ENCODE measurements at places on chromosomes 3 and 15.
A peak's percentile ranks its signal among the peaks of the same experiment; 100 is the strongest.

- no peak for DNase-seq
Measured at GRCh38 chr15:96494505-96494904, 164.0 kb downstream of the NR2F2 start.

- no peak for DNase-seq
Measured at GRCh38 chr15:59703979-59704796, 15.1 kb upstream of the BNIP2 start.

- DNase-seq: no peak
Measured at GRCh38 chr15:48062148-48062872, 58.5 kb upstream of the SLC24A5 start.

DNA sequence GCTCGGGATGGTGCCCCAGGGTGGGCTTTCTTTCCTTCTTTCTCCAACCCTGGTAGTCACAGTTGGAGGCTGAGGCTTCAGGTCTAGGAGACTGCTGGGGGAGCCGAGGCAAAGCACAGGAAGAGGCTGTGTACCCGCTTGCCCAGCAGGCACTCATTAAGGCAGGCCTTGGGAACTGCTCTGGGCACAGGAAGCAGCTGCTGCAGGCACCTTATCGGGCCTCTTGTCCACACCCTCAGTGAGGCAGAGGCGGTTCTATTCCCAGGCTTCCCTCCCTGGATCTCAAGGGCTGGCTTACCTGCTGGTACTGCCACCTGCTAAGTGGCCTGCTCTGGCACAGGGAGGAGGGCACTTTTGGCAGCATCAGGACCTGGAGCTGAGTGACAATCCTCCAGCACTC is 15.8 kb upstream of the GRM2 start:
- DNase-seq: no peak

- no peak for DNase-seq
Measured at GRCh38 chr3:59559721-59560435, 510.1 kb upstream of the CFAP20DC start.

- no peak for DNase-seq
Measured at GRCh38 chr3:194555175-194556062, 68.6 kb upstream of the ATP13A3 start.

DNA sequence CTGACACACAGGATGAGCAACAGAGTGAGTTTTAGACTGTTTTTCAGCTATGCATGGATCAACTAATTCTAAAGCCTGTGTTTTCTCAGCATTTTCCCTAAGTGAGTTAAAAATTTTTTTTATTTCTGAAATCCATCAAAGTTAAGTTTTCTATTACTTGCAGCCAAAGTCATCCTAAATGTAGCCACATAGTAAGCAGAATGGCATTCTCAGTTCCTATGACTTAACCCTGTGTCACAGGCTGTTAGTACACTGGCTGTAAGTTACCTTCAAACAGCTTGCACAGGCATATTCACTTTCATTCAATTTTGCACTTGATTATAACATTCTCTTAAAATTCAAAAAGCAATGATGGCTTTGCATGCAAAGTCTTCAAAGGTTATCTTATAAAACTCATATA is 368.2 kb downstream of the OCA2 start:
- no peak for DNase-seq

- DNase-seq: no peak
Measured at GRCh38 chr15:75229191-75230015, 27.7 kb downstream of the C15orf39 start.

DNA sequence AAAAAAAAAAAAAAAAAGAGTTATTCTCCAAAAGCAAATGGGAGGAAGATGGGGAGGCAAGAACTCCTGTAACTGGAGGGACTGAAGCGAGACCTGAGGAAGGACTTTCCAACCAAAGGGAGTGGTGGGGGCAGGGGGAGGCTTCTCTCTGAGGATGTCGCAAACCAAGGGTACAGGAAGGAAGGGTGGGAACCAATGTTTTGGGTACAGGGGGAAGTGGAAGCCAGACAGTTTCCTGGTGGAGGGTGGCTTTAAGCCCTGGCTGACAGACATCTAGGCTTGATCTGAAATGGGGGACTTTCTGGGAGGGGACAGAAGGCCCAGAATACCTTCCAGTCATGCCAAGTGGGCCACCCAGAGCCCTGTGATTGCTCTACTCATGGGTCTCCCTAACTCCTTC is 27.0 kb downstream of the VIPR1 start:
- no peak for DNase-seq

- DNase-seq: peak; percentile 1
Measured at GRCh38 chr3:70179111-70179510, 133.3 kb downstream of the MDFIC2 start.

- no peak for DNase-seq
Measured at GRCh38 chr3:147807776-147808175, 398.6 kb downstream of the ZIC1 start.

DNA sequence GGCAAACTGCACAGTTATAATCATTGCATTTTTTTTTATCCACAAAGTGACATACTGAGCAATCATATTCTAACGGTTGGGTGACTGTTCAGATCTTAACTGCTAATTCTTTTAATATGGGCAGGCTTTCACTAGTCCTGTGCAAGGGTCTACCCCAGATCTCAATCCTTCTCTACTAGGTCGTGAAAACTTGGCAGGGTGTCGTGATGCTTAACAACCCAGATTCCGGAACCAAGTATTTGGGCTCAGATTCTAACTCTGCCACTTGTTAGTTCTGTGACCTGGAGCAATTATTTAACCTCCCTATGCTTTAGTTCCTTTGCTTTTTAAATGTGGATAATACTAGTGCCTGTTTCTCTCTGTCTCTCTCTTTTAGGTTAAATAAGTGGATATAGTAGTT is 16.4 kb upstream of the ALDH1A2 start:
- DNase-seq: no peak

DNA sequence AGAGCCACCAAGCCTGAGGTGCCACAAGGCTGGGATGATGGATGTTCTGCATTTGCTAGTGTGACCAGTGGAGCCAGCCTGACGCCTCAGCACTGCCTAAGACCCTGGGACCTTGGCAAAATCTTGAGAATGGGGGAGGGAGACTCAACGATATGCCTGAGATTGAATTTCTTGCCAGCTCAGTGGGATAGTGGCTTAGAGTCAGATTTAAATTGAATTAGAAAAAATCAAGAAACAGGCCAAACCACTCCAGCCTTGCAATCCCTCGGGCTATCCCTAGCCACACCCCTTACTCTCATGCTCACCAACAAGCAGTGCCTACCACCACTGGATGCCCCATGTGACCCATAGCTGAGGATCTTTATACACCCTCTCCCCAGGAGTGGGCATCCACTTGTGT is 18.7 kb upstream of the PDE8A start:
- DNase-seq: no peak

DNA sequence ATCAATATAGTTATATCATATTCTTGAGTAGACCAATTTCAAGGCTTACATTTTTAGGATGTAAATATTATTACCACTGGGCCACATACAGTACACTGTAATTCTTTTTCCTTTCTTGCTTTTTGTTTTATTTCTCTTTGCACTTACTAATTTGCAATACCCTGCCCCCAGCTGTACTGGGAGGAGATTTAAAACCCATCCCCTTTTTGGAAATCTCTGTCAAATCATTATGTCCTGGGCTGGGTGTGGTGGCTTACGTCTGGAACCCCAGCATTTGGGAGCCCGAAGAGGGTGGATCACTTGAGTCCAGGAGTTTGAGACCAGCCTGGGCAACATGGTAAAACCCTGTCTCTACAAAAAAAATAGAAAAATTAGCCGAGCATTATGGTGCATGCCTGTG is 16.2 kb downstream of the ZBTB11 start:
- DNase-seq: no peak

- no peak for DNase-seq
Measured at GRCh38 chr3:126954141-126954842, 28.6 kb upstream of the PLXNA1 start.

DNA sequence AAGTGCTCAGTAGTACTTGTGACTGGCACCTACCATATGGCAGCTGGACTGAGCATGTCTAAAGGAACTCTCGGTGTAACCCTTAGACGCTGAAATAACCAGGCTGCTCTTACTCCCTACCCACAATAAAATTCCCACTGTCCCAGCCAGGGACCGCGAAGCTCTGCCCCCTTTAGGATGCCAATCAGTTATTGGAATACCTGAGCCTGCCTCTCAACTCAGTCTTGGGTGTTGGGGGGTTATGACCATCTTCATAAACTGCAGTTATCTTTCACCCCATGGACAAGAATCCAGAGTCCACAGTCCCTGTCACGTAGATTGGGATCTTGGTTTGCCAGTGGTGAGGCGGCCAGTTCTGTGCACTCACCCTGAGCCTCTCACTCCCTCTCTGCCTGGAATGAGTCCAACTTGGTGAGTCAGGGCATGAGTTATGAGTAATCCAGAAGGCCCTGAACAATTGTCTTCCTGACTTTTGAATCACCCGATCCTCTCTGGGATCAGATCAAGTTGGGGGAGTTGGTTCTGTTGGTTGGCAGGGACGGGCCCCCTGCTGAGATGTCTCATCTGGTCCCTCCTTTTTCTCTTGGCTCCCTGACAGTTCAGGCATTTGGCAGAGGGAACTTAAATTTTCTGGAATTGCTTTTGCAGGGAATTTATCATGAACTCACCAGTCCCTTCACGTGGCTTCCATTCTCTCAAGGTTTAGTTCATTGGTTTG is 120.1 kb upstream of the UBE2E1 start:
- no peak for DNase-seq

GRCh38 chr15:32908135-32908801 is 190.5 kb downstream of the GREM1 start:
- DNase-seq: peak; percentile 83

- no peak for DNase-seq
Measured at GRCh38 chr15:98720577-98721565, 72.5 kb downstream of the IGF1R start.

DNA sequence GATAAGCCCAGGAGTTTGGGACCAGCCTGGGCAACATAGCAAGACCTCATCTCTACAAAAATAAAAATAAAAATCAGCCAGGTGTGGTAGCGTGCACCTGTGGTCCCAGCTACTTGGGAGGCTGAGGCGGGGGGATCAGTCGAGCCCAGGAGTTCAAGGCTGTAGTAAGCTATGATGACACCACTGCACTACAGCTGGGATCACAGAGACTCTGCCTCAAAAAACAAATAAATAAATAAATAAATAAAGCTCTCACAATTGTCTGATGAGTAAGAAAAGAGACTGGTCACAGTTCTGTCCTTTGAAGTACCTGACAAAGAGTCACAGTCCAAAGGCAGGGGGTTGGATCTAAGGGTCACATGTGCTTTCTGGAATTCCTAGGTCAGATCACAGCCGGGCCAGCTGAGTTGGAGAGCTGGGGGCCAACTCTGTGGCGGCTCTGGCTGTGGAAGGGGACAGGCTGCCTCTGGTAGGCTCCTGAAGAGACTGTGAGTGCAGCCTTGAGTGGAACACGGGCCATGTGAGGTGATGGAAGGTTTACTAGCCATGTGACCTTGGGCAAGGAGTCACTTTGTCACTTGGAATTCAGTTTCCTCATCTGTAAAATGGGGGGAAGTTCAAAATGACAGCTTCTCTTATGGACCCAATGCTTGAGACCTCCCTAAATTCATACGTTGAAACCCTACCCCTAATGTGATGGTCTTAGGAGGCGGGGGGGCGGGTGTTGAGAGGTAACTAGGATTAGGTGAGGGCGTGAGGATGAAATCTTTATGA is 47.2 kb downstream of the WHAMM start:
- no peak for DNase-seq

GRCh38 chr3:197256836-197257444 is 41.5 kb downstream of the DLG1 start:
- peak; percentile 70 for DNase-seq

DNA sequence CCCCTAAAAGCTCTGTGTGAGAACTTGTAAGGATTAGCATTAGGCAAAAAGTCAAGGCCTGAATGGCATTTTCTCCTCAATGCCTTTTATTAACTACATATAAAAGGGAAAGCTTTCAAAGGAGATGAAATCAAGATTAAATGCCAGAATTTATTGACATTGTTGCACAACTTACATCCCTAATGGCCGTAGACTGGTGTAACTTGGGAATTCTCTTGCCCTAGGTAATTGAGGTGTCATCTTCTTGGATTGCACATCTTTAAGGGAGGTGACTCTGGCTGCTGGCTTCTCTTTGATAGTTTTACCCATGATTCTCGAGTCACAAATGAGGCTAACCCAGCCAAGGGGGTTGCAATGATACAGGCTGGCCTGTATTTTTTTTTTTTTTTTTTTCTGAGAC is 249.1 kb downstream of the TBL1XR1 start:
- no peak for DNase-seq

GRCh38 chr3:194748225-194748624 is 62.5 kb downstream of the FAM43A start:
- DNase-seq: no peak

DNA sequence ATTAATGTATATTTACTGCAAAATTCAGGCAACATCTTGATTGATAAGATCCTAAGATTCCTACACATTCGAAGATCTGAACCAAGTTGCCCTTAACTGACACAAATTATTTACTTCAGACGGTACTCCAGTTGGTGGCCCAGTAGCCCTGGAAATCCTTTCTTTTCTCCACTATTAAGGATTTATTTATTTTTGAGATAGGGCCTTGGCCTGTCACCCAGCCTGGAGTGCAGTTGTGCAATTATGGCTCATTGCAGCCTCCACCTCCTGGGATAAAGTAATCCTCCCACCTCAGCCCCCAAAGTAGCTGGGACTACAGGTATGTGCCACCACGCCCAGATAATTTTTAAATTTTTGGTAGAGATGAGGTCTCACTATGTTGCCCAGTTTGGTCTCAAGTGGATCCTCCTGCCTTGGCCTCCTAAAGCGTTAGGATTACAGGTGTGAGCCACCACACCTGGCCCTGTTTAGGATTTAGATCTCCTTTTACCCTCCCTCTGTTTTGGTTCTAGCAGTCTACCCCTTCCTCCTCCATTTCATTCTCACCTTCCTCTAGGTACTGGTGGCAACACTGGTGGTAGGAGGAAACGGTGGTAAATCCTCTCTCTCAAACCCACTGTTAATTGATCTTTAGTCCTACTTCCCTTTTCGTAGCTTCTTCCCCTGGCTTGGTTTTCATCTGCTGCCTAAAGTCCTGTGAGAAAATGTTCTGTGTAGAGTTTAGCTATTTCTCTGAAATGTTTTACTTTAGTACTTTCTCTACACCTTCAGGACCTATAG is 12.7 kb upstream of the ZNF609 start:
- DNase-seq: no peak

- peak; percentile 41 for DNase-seq
Measured at GRCh38 chr3:51311055-51311454, 74.0 kb upstream of the MANF start.

GRCh38 chr15:59611276-59612260 is at the start of gene GCNT3:
Gene GCNT3, plus strand, starts transcription at chr15:59611783. Its CDS starts 6,456 bp downstream, at chr15:59618239.
- DNase-seq: peak; percentile 15

DNA sequence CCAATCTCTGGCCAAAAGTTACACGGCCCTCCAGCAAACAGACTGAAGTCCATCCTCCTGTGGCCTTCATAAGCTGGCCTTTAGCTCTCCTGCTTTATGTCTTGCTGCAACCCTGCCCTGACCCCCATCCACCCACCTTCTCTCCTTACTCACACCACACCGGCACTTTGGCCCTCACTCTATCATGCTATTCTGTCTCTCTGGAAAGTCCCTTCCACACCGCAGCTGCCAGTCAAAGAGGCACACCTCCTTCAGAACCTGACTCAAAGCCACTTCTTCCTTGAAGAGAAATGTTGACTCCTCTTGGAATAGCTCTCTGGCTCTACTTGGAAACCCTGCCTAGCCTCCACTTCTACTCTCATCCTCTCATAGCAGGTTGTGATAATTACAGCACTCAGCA is 4.5 kb downstream of the GPR156 start:
- no peak for DNase-seq
